ENCODE measurements at places on chromosomes 11 and 22.

DNA sequence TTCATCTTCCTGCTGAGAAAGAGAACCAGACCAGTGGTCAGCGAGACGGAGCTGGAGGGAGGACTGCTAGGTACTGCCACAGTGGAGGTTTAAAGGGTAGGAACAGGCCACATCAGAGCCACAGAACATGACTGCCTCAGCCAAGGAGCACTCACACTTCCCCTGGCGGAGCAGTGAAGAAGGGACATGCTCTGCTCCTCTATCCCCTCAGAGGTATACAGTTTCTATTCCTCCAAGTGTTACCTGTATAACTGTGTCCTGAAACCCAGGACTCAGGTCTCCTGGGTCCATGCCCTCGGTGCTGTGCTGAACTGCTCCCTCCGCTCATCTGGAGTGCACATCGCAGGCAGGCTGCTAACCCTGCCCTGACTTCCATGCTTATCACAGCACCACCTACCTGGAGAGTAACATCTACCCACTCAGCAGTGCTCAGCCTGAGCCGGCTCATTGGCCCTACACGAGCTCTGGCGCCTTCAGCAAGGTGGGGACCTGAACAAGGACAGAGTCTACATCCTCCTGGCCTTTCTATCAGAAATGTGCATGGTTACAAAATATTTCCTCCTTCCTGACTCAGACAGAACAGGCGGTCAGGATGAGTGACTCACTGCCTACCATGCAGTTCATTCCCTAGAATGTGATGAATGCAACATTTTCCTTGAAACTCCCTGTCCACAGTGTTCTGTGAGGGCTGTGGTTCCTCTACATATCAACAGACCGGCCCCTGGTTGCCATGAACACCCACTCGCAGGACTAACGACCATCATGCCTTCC is 52.9 kb downstream of the C11orf58 start:
- DNase-seq, result peak; percentile 90

DNA sequence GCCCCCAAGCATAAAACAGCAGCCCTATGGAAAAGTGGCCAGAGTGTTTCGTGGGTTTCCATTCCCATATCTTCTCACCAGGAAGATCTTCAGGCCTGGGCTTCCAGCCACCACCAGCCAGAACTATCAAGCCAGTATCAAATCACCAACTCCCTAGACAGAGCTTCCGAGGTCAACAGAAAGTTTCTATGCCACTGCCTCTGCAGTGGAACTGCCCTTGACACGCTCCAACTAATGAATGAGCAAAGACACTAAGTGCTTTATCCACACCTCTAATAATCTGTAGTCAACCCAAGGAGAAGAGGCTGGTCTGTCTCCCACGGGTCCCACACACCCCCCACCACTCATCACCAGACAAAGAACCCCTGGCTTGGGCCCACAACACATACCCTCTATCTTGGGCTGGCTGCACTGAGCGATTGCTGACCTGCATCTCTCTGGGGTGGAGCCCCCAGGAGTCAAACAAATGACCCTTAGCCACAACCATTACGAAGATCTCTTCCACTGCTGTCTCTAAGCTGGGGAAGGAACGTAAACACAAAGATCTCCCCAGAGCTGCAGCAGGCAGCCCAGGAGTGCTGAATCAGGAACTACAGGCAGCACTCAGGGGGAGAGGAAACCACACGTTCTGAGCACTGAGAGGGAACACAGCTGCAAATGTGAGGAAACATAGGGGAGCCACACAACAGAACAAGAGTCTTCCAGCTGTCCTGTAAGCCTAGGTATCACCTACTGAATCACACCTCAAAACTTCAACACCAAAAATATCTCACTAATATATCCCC is 9.7 kb downstream of the OR5AN1 start:
- DNase-seq, result peak; percentile 6

GRCh38 chr22:37409459-37410050 is 17.7 kb downstream of the ELFN2 start:
- no peak for DNase-seq

GRCh38 chr11:68682531-68682961 is 1.8 kb upstream of the GAL start:
- DNase-seq, result peak; percentile 88

GRCh38 chr11:77082838-77083565 is 16.2 kb downstream of the CAPN5 start:
- peak; percentile 80 for DNase-seq

DNA sequence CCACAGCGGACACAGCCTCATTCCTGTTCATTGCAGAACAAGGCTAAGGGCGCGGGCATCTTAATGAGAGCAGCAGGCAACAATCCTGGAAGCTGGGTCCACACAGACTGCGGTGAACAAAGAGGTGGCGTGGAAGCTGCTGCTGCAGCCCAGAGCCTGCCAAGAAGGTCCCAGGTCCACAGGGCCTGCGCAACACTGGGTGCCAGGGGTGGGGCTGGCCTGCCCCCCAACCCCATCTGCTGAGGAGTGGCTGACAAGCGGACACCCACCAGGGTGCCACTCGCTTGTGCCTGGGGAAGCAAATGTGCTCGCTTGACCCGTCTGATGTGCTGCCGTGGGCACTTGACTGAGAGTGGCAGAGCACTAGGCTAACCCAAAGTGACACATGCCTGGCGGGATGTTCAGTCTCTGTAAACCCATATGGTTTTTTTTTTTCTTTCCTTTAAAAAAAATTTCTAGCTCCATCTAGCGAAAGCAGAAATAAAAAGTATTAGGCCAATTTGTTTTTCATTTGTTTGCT is 83.2 kb upstream of the PITPNB start:
- DNase-seq, result no peak

DNA sequence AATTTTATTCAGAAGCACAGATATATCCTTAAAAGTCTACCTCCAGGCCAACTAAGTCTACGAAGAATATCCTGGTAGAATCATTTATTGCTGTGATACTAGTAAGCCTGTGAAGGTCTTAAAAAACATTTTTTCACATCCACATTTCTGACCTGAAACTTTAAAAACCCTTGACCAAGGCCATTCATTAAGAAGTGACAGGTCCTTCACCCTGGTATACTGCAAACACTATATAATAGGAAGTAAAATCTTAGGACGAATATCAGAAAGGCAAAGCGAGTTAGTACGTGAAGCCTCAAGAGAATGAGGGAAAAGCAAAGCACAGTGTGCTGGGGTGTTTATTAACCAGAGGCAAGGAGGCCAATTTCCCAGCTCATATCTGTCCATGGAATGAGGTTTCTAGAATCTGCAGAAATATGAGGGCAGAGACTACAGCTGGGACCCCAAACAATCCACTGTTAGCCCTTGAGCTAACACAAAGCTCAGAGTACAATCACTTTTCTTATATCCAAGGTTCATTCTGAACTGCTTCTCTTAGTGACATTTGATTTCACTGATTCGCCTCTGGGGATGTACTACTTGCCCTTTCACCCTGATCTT is 71.0 kb downstream of the AMBRA1 start:
- DNase-seq, result no peak

- DNase-seq, result no peak
Observed at GRCh38 chr22:40651057-40651456, 14.5 kb upstream of the MRTFA start.

All from inflammatory macrophage (primary cell).